ENCODE measurements at places on chromosomes 4 and X.

DNA sequence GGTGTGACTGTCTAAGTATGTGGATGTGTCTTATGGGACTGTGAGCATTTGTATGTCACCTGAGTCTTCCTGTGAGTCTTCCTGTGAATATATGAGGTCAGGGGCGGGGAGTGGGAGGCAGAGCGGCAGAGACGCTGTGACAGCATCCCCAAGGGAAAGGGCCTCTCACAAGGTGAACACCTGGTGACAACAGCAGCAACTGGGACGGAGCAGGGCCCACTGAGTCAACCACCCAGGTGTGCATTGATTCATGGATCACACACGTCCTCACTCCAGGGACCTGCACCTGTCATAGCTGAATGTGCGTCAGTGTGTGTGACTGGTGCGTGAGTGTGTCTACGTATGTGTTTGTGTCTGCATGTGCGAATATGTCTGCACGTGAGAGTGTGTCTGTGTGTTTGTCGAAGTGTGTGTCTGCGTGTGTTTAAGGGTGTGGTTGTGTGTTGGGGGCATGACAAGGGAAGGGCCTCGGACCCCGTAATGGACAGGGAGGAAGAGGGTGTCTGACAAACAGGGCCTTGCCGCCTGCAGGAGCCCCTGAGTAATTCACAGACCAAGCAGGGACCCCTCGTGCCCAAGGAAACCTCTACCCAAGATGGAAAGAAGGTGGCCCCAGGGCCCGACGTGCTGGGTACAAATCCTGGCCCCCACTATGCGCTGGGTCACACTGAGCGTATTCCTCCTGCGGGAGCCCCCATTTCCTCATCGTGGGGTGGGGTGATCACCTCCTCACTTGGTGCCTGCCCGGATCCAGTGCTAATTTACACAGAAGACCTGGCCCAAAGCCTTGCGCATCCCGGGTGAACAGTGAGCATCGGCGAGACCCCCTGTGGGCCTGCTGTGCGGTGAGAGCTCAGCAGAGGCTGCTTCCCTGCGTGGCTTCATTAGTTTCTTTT lies 76.7 kb downstream of the ABLIM2 start:
- no peak for DNase-seq

GRCh38 chr4:132827522-132827921 lies 321.6 kb upstream of the PCDH10 start:
- DNase-seq, result no peak

DNA sequence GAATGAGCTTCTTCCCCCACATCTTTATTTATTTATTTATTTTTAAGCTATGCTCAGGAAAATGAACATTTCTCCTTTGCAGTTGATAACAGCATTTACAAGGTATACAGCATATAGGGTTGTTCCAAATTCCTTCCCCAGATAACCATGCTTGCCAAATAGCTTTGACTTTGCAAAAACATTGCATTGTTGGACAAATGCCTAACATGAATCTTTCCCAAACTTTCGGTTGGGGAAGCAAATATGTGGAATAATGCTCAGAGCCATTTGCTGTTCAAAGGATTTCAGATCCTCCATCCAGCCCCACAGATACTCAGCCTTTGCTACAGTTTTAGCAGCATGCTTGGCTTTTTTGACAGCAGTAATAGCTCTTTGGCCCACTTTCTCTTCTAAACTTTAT lies 127.2 kb upstream of the AGA start:
- DNase-seq, result no peak

GRCh38 chrX:63434665-63435064 lies 83.5 kb upstream of the SPIN4 start:
- no peak for DNase-seq

DNA sequence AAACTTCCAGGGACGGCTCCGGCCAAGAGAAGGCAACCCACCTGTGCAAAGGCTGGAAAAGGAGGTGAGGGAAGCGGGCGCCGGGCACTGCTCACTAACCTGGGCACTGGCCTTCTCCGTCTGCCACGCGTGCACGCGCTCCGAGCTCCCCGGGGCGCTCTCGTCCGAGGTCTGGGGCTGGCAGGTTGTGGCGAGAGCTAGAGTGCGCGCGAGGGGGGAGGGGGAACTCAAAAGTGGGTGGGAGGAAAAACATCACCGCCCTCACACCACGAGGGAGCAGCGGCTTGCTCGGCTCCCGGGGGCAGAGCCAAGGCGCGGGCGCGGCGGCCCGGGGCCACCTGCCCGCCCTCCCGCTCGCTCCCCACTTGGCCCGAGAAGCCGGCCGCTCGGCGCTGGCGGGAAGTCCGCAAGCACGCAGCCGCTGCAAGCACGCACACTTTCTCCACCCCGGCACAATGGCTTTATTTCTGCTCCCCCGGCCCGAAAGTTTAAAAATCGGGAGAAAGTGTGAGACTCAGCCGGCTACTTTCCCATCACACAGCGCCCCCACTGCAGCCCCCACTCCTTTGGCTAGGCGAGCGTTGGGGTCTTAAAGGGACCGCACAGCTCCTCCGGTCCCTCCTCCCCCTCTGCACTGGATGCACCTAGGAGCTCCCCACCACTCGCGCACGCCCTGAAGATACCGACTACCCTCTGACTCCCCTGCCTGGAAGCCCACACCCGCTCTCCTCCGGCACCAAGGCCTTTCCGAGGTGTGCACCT lies at the start of gene CHRDL1:
CHRDL1 (minus strand) TSS at position 173 of the 762 bp plus-strand sequence. CDS start 3,636 bp downstream, outside the sequence.
- no peak for DNase-seq

DNA sequence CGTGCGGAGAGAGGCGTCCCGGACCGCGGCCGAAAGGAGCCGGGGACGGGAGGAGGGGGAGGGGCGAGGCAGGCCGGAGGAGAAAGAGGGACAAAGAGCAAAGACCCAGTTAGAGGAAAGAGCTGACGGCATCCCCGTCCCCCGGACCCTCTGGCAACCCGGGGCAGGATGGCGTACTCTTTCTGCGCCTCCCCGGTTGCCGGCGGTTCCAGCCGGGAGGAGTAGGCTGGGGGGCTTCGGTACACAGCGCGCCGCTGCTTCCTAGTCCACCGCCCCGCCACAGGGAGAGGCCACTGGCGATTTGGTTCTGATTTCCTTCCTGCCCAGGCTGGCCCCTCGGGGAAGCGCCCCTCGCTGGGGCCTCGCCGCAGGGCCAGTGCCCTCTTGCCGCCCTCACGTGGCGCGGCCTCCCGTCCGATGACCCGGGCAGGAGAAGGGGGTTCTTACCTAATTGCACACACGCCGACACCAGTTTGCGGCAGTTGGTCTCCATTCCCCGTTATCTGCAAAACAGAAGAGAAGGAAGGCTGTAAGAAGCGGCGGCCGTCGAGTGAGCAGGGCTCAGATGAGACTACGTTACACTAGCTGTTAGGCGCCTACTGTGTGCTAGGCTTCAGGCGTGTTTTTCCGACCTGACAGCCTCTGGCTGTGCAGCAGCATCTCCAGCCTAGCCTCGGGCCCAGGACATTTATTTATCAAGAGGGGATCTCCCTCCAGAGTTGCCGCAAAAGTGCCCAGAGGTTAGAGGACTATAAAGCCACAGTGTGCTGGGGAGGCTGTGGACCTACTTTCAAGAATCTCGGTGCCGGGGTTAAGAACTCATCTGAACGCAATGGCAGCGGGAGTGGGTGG lies 9.9 kb upstream of the PITX2 start:
- no peak for DNase-seq

- peak; percentile 37 for DNase-seq
These were observed at the start of gene GDI1 for GRCh38 chrX:154436983-154437752. TSS of gene GDI1 (plus strand) at chrX:154437154. CDS start at chrX:154437255, 101 bp downstream.

DNA sequence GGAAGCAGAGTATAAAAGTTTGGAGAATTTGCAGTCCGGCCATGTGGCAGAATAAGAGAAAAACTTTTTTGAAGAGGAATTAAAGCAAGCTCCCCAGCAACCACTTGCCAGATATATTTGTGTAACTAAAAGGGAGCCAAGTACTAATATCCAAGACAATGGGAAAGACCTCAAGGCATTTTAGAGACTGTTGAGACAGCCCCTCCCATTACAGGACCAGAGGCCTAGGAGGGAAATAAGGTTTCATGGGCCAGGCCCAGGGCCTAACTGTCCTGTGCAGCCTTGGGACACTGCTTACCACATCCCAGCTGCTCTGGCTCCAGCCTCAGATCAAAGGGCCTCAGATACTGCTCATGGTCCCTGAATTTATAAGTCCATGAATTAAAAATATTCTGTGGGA lies 659.4 kb downstream of the PCDH19 start:
- no peak for DNase-seq

DNA sequence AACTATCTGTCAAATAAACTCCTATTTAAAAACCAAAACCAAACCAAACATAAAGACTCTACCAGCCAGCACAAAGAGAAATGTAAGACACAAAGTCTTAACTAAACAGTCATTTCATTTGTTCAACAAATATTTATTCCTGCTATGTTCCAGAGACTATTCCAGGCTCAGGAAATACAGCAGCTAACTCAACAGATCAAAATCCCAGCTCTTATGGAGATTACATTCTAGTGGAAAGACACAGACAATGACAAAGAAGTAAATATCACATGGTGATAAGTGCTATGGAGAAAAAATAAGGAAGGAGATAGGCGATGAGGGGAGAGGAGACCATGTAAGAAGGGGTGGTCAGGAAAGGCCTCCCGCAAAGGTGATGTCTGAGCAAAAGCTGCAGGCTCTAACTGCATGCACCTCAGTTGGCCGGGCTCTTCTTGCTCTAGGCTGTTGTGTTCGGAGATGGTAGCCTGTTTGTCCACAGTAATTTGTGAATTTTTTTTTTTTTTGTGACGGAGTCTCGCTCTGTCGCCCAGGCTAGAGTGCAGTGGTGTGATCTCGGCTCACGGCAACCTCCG lies 15.1 kb downstream of the PPEF1 start:
- no peak for DNase-seq

DNA sequence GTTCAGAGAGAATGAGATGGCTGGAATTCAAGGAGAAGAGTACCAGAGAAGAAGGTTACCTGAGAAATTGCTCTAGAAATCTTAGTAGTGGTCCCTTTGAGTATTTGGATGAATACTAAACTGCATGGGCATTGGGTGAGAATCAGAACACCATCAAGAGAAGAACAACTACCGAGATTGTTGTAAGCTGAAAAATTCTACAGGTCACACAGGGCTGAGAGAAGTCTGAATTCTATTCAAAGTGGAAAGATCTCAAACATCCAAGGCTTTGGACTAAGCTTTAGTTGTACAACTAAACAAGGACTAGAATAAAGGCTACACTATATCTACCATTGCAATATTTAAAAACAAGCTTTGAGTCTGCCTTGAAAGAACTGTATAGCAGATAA lies 40.8 kb downstream of the LRBA start:
- DNase-seq, result no peak

DNA sequence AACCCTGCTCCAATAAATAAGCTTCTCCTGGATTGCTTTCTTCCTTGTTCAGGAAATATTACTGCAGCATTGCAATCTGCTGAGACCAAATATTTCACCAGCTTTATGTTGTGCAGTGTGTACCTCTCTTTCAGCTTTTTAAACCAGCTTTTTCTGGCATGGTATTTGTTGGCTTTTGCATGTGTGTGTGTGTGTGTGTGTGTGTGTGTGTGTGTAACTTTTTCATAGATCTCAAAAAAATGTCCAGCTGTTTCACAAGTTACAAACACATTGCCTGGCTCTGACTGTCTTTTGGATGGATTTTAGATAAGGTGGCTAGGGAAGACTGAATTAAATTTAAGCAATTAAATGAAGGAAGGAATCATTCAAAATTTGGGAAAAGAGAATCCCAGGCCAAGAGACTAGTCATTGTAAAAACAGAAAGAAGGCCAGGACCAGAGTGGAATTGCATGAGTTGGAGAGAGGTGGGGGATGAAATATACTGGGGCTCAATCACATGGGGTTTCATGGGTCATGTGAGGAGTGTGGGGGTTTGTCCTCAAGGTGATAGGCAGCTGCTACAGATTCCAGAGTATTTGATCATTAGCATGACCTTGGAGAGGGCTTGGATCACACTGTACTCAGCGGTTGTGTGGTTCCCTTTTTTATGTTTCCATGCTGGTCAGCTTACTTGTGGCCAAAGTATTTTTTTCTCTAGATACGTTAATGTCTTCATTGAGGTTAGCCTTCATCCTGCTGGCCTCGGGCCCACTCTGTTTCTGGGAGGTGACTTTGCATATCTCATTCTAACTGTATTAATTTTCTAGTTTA lies 357.7 kb upstream of the BOD1L1 start:
- no peak for DNase-seq

DNA sequence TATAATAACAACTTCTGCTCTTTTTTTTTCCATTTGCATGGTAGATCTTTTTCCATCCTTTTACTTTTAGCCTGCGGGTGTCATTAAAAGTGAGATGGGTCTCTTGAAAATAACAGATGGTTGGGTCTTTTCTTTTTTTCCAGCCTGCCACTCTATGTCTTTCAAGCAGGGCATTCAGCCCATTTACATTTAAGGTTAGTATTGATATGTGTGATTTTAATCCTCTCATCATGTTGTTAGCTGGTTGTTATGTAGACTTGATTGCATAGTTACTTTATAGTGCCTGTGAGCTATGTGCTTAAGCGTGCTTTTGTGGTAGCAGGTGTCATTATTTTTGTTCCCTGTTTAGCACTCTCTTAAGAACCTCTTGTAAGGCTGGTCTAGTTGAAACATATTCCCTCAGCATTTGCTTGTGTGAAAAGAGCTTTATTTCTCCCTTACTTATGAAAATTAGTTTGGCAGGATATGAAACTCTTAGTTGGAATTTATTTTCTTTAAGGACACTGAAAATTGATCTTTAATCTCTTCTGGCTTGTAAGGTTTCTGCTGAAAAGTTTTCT lies 326.1 kb downstream of the SH3BGRL start:
- no peak for DNase-seq

GRCh38 chr4:167176723-167177367 lies 57.4 kb downstream of the SPOCK3 start:
- no peak for DNase-seq

GRCh38 chrX:133859860-133860259 lies 125.5 kb downstream of the GPC3 start:
- no peak for DNase-seq

GRCh38 chr4:7784131-7784870 lies 155.4 kb downstream of the AFAP1 start:
- DNase-seq, result no peak

GRCh38 chr4:57117491-57117890 lies 7.3 kb upstream of the IGFBP7 start:
- no peak for DNase-seq

DNA sequence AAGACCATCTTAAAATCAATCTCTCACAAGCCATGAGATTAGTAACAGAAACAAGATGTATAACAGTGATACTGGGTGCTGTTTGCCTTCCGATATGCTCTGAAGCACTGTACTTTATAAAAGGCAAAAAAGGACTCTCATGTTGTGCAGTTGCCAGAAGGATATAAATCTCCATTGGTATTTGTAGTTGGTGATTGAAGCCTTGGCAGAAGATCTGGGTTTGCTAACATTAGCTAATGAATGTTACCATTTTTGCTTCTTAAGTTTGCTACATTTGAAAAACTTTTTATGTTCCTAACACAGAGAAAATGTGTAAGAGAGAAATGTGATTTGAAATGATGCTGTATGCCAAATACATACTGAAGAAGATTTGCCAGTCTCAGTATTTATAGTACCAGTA lies 44.4 kb downstream of the RAP1GDS1 start:
- no peak for DNase-seq

- DNase-seq, result no peak
These were observed 43.7 kb downstream of the EDNRA start for GRCh38 chr4:147524601-147525000.
